ENCODE measurements at places on chromosomes 3 and 15.
A peak's percentile ranks its signal among the peaks of the same experiment; 100 is the strongest.

DNA sequence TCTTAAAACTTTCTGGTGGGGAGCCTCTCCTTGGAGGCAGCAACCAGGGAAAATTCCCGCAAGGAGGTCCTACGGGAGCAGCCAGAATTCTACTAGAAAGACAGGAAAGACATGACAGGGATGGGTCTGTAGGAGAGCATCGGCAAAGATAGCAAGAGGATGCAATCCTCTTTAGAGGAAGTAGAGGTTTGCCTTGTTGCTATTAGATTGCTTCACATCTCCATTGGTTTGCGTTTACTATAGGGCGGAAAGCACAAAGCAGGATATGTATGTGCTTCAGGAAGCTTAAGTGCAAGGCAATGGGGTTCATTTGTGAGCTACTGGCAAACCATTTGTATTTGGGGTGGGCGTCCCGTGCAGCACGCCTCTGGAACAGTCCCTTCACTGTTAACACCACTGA is 193.0 kb downstream of the RORA start:
- no peak for DNase-seq

DNA sequence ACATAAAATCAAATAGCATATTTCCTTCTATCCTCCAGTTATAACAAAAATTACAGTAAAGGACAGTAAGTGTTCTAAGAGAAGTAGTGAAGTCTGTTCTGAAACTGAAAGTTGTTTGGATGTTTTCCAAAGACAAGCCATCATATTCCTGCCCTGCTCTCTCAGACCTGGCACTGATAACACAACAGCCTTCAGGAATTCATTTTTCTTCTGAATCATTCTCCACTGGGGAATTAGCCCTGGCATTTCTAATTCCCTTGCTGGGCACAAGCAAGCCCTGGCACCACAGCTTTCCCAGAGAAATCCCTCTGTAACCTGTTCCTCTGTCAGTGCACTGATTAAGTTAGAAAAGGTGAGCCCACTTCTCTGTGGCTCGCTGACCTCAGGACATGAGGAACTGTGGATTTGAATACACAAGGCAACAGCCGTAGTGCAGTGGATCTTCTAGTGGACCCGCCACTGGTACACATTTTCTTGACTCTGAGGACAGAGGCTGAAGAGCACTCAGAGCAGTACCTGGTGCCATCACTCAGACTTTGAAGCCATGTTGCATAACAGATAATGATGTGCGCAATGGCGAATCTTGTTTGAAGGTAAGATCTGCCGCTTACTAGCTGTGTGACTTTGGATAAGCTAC is 61.6 kb downstream of the WWTR1 start:
- no peak for DNase-seq

- DNase-seq = no peak
These were observed 62.9 kb downstream of the GPR176 start for GRCh38 chr15:39857132-39857531.

DNA sequence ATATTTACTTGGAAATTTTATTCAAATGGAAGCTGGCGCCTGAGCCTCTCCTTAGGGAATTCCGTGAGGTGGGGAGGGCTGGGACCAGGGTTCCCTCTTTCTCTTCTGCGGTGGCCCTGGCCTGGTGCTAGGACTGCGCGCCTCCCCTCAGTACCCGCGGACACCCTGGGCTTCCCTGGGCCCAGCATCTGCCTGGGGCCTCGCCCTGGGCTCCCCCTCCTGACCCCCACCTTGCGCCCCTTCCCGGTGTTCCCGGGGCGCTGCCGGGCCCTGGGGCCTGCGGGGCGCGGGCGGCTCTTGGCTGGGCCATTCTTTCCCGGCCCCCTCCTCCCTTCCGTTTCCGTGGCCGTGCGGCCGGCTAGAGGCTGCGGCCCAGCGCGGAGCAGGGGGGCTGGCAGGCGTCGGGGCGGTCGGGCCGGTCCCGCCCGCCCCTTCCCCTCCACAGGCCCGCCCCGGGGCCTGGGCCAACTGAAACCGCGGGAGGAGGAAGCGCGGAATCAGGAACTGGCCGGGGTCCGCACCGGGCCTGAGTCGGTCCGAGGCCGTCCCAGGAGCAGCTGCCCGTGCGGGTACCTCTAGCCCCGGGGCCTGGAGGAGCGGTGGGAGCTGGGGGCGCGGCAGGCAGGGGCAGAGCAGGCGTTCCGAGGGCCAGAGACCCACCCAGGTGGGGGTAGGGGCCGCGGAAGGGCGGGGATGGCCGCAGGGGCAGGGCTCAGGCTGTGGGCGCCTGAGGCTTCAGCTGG is at the start of gene FES:
FES (plus strand) TSS at position 529 of the 743 bp plus-strand sequence. CDS start 542 bp downstream, outside the sequence.
- DNase-seq = no peak

GRCh38 chr15:55281517-55282228 is 7.9 kb downstream of the RAB27A start:
- no peak for DNase-seq

- DNase-seq = peak; percentile 11
These were observed 185.8 kb upstream of the TTC14 start for GRCh38 chr3:180416111-180416594.

DNA sequence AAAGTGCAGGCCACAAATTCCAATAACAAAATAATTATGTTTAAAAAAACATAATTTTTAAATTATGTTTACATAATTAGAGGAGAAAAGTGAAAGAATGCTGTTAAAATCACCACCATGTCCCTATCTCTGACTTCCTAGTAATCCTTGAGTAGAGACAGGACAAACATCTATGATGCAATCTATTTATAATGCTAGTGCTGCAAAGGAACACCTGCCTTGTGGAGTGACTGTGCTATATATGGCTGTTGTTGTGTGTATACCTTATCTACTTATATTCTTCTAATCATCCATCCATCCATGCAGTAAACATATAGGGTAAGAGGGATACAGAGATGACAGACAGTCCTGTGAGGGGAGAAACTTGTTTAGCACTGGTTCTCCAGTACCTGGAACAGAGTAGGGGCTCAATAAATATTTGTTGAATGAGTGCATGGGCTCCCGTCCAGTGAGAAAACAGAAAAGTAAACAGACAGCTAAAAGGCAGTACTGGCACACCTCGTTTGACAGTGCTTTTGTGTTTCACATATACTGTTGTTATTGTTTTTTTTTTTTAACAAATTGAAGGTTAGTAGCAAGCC is 229.3 kb upstream of the UBE2E1 start:
- no peak for DNase-seq

DNA sequence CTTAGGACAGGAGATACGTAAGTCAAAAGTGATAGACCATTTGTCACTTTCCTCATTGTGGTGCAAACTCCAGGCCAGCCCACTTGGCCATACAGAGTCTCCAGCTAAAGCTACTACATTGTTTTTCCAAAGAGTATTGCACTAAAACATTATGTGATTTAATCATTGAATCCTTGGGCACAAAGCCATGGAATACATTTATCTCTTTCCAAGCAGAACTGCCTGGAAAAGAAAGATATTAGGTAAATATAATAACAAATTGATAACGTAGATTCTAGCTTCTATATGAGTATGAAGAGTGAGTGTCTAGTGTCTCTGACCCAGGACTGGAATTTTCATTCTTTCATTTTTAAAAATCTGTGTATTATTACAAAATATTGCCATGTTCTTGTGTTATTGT is 863.7 kb upstream of the SEMA6D start:
- no peak for DNase-seq

GRCh38 chr3:47339951-47340350 is 40.9 kb upstream of the PTPN23 start:
- no peak for DNase-seq

Data from HAP-1 (cell line).